HFF-Myc (cell line): ENCODE measurements at places on chromosomes 5 and 9.
A peak's percentile ranks its signal among the peaks of the same experiment; 100 is the strongest.

DNA sequence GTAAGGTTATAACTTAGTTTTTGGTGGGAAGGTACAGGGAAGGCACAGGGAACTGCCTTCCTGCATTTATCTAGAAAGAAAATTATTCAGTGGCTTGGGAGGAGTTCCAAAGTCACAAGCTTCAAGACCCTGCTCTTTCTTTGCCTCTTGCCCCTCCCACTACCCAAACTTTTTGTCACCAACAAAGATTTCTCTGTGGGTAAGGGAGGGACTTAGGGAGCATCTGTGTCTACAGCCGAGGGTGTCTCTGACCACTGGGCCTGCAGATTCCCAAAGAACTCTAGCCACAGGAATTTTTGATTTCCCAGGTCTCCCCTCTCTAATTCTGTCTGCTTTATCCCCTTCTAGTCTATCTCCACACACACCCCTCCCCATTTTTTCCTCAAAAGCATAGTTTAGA is 2.1 kb downstream of the ECSCR start:
- DNase-seq = no peak

GRCh38 chr5:81395262-81395661 is 1.3 kb upstream of the ACOT12 start:
- no peak for DNase-seq

DNA sequence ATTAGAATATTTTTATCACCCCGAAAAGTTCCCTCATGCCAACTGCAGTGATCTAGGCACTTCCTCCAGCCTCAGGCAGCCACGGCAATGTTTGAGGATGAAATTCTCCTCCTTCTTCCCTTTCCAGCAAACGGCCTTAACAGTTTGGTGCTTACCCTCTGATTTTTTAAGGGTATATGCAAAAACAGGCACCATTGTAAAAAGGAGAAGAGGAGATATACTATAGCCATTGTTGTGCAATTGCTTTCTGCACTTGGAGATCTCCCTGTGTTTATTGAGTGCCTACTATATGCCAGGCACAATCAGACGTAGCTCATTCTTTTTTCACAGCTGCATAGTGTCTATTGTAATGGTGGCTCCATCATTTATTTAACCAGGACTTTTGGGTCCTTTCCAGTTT is 29.4 kb downstream of the GSN start:
- DNase-seq = no peak

GRCh38 chr9:26800322-26800721 is 92.3 kb downstream of the CAAP1 start:
- no peak for DNase-seq

GRCh38 chr5:139655727-139656271 is 7.7 kb downstream of the CXXC5 start:
- DNase-seq = no peak

DNA sequence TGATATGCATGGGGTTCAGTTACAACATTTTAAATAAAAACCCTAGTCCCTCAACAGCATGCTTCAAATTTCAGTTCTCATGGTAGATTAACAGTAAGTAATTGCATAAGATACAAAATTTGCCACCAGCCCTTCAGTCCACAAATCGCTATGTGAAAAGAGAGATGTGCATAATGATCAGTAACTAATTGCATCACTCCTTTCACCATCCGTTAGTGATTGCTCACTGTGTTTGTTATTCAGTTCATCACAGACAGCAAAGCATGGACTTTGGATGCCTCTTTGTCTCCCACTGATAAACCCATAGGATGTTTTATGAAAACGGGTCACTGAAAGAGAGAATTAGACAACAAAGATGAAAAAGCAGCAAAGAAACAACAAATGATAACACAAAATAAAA is 103.2 kb downstream of the MCTP1 start:
- no peak for DNase-seq

DNA sequence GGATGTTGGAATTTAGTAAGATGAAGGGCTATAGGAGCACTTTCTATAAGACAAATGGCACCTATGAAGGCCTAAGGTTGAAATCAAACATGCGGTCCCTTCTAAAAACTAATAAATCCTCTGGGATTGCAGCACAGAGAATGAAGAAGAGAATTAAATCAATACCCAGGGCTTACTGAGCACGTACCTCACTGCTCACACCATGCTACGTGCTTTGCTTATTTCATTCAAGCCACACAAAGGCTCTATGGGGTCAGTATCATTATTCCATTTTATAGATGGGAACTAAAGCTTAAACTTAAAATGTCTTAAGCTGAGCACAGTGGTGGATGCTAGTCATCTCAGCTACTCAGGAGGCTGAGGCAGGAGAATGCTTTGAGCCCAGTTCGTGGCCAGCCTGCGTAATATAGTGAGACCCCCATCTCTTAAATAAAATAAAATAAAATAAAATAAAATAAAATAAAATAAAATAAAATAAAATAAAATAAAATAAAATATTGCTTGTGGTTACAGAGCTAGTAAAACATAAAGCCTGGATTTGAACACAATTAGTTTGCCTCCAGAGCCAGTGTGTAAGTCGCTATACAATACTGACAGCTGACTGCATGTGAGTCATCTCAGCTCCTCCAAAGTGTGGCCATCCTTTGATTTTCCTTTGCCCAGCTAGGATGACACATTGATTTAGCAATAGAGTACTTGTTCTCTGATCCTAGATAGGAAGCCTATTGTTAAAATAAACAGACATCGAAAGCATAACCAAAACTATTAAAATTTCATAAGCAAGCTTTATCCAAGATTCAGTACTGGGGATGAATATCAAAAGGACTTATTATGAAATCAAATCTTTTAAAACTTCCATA is 20.9 kb upstream of the DPYSL3 start:
- no peak for DNase-seq

- no peak for DNase-seq
These were observed 240.2 kb upstream of the NFIL3 start for GRCh38 chr9:91663858-91664257.

- DNase-seq = no peak
These were observed 86.2 kb upstream of the CDH9 start for GRCh38 chr5:27124590-27124989.

- DNase-seq = no peak
These were observed 147.1 kb downstream of the ZNF608 start for GRCh38 chr5:124599028-124599973.

GRCh38 chr5:5521478-5521877 is 99.0 kb downstream of the ICE1 start:
- no peak for DNase-seq

- no peak for DNase-seq
These were observed 35.9 kb downstream of the STOM start for GRCh38 chr9:121333950-121334773.

DNA sequence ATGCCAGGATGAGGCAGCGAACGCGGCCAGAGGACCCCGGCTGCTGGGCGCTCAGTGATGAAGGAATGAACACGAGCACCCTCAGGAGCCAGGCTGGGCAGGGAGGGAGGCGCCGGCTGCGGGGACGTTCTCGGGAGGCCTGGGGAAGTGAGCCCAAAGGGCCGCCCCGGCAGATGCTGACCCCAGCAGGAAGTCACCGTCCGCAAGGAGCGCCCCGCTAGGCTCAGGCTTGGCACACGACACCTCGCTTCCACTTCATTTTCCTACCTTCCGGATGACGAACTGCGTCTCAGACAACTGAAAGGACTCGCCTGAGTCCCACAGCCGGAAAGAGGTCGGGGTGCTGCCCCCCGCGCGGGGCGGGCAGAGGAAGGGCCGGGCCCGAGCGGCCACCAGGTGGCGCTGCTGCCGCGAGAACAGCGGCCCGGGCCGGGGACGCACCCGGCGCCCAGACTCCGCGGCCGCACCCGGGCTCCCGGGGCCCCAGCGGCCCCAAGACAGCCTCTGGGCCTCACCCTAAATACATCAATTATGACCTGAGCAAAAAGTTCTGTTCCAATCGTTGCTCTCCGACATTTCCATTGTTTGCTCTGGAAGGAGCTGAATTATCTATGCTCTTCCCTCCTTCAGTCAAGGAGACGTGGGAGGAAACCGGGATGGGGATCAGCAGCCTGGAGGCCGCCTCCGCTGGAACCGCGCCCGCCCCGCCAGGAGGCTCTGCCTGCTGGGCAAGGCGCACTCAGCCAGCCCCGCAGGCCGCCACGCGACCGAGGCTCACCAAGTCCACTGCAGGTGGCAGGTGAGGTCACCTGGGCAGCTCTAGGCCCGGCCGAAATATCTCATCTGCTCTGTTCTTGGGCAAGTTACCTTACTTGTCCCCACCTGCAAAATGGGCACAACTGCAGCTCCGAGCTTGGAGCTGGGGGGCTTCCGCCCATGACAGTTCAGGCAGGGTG is 107.0 kb downstream of the ZNF354C start:
- DNase-seq = no peak

GRCh38 chr5:172574871-172575223 is 66.2 kb upstream of the NEURL1B start:
- DNase-seq = no peak

DNA sequence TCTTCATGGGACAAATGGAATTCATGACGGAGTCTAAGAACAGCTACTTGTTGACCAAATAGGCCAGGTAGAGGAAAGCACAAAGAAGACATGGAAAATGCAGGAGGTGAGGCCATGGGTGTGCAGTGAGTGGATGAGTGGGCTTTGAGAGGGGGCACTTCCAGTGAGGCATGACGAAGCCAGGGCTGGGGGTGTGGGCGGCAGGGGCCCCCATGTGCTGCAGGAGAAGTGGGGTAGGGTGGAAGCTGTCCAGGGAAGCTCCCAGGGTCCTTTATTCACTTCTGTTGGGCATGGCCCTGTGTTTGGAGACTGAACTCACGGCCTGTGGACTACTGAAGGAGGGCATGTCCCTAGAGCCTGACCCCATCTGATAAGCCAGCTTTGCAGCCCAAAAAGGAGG is 127.6 kb upstream of the SLC25A48 start:
- DNase-seq = no peak

- DNase-seq = no peak
These were observed 89.2 kb downstream of the TEK start for GRCh38 chr9:27198190-27198589.

DNA sequence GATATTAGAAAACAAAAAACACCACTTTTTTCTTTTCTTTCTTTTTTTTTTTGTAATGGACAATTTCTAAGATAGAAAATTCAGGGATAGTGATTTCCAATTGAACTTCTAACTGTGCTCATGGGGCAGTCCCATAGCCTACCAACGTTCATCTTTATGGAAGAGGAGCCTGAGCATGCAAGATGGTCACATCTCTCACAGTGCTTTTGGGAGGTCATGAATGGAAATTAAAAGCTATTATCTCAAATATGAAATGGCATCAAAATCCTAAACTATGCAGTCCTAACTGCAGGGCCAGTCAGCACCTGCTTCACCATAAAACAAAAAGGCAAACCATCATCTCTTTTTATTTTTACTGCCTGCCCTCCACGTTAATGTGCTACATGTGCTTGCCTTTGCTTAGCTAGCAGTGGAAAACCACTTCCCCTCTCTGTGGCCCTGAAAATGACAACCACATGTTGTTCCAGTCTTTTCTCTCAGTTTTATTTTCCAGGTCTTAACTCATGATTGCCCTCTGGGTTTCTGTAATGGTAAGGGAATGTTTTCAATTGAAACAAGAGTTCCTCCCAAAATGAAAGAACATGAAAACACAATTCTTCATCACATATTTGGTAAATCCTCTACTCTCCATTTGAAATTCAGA is 16.7 kb downstream of the IFNB1 start:
- DNase-seq = peak; percentile 94

DNA sequence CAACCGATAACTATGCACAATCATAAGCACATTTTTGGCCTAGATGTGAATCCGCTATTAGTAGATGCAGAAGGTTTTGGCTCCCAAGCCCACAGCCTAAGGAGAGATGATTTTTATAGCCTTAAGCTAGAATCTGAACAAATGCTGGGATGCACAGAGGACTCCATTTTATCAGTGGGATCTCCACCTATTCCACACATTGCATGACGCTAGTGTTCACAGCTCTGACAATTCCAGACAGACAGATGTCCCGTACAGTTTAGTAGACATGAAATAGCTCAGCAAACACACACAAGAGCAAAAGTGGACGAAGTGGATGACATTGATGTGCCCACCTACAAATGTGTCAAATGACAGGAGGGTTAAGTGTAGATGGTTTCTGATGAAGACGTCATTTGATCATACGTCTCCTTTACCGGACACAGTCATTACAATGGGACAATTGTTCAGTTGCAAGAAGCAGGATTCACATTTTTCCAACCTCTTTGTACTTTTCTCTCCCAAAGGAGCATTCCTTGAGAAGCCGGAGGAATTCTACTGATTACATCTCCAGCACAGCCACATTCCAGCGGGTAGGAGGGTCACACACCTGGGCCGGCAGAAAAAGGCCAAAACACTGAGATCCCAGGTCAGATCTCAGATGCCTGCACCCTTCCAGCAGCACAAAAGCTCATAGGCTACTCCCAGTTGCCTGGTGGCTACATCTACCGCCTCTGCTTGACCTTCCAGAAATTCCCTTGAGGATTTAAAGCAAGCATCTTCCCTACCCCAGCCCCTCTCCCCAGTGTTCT is 202.4 kb downstream of the SLIT3 start:
- no peak for DNase-seq

DNA sequence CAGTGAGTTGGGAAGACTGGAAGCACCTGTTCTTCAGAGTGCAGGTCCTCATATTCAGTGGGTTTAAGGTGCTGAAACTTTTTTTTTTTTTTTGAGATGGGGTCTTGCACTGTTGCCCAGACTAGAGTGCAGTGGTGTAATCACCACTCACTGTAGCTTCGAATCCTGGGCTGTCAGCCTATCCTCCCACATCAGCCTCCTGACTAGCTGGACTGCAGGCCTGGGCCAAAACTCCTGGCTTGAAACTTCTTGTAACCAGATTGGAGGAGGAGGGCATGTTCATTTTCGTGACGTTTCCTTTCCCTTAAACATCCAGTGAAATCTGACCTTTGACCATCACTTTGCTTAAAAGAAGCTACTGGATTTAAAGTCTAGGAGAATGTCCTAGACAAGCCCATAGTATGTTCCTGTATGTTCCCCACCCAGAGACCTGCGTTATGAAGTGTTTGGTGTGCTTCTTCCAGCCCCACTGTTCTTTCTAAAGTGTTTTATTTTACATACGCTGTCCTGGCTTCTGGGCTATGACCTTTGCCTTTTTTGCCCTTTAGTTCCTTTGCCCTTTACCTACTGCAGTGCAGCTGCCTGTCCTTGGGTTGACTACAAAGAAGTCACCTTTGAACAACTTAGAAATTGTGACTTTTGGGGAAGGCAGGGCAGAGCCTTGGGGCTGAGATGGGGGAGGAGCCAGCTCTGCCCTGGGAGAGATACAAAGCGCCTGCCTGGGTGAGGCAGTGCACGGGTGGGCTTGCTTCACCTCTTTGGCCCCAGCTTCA is 18.4 kb downstream of the TENT4A start:
- no peak for DNase-seq

DNA sequence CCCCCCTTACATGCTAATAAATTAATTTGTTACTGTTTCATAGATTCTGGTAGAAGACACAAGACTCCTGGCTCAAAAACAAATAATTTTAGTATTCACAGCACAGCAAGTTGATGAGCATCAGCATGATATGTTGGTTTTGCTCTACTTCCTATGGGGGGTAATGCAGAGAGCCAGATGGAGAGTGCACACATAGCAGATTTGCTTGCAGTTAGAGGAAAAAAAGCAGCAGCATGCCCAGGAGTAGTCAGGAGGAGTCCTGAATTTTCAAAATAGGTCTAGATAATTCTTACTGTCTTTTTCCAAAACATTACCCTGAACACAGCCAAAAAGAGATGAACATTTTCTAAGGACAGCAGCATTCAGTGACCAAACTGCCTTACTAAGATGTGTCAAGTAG is 261.3 kb downstream of the COX7C start:
- DNase-seq = no peak

- DNase-seq = no peak
These were observed 57.9 kb upstream of the ANKH start for GRCh38 chr5:14929293-14930065.

GRCh38 chr9:88994469-88995199 is 3.4 kb downstream of the S1PR3 start:
- DNase-seq = no peak
